ENCODE measurements at places on chromosomes 1 and 21.

GRCh38 chr1:238226810-238227209 lies 336.1 kb upstream of the ZP4 start:
- no peak for DNase-seq

- no peak for DNase-seq
Measured at GRCh38 chr21:32392299-32392879, 423 bp downstream of the URB1 start.

- no peak for DNase-seq
Measured at GRCh38 chr1:223665592-223666312, at the start of gene CAPN8. CAPN8 (minus strand) TSS chr1:223665701; CDS start chr1:223665646, 55 bp downstream.

GRCh38 chr1:166865926-166866325 lies 10.1 kb downstream of the TADA1 start:
- DNase-seq, result no peak

DNA sequence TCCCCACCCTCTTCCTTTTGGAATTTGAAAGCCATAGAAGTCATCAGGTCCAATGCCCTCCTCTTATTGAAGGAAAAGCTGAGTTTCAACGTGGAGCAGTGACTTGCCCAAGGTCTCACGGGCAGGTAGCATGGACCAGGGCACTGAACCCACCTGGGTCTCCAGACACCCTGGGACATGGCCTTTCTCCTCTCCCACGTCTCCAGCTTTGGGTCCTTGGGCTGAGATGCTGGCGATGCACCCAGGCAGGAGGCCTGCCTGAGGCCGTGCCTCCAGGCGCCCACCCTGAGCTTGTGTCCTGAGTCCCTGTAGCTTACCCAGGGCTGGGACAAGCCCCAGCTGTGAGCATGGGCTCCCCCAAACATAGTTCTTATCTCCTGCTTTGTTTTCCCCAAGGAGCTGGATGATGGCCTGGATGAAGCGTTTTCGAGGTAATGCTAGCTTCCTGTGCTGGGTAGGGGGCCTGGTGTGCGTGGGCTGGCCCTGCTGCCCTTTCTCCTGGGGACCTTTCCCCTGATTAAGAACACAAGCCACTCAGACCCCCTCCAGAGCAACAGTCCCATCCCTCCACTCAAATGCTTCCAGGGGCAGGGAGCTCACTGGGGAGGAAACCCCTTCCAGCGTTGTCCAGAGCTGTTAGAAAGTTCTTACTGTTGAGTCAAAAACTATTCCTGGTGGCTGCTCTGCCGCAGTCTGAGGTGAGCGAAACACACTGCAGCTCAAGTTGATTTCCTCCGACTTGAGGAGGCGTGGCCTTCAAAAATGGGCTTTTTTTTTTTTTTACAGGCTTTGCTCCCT lies 21.6 kb downstream of the LDLRAP1 start:
- no peak for DNase-seq

DNA sequence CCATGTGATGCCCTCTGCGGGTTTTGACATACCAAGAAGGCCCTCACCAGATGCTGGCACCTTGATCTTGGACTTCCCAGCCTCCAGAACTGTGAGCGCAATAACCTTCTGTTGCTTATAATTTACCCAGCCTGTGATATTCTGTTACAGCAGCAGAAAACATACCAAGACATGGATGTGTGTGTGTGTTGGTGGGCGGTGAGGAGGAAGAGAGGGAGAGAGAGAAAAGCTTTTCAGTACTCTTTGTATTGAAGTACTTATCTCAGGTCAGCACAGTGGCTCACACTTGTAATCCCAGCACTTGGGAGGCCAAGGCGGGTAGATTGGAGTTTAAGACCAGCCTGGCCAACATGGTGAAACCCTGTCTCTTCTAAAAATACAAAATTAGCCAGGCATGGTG lies 23.1 kb downstream of the TRAPPC10 start:
- no peak for DNase-seq

- peak; percentile 84 for DNase-seq
Measured at GRCh38 chr1:234975941-234976860, 152.4 kb downstream of the TOMM20 start.

DNA sequence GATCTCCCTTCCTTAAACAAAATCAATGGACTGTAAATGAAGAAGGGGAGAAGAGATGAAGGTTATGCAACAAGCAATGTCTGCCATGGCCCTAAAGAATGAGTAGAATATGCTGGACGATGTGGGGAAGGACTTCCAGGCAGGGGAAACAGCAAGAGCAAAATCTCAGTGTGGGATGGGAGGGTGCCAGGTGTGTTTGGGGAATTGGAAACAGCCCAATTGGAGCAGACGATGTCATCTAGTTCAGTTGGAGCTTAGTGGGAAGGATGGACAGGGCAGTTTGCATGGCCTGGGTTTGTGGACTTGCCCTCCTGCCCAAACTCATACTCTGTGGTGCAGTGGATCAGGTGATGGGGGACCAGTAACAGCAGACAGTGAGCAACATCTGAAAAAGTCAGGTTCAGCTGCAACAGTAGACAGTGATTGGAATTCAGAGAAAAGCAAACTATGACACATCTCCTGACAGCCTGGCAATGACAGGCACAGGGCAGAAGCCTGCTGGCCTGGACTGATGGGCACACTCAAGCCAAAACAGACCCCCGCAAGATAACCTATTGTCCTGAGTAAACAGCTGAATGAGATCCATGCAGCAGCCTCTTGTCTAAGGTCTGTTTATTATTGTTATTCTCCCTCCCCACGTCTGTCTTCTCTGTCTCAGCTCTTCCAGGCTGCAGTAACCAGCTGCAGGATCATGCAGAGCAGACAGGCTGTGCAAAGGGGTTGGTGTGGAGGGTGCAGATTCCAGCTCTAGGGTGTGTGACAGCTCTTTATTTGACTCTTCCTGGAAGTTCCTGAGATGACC lies 50.5 kb upstream of the PRELP start:
- DNase-seq, result no peak

DNA sequence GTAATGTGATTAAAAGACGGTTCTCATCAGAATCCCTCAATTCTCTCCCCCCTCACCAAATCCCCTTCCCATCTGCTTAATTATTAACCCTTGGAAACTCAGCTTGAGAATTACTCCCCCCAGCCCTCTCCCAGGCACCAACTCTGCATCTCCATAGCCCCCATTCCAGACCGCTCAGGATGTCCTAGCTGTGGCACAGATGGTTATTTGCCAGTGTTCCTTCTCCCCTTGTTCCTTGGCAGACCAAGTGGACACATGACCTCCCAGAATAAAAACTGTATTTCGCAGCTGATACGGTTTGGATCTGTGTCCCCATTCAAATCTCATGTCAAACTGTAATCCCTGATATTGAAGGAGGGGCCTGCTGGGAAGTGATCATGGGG lies 14.6 kb downstream of the HENMT1 start:
- DNase-seq, result no peak

Measured in suppressor macrophage (primary cell).